ENCODE measurements at places on chromosomes 11 and 22.

DNA sequence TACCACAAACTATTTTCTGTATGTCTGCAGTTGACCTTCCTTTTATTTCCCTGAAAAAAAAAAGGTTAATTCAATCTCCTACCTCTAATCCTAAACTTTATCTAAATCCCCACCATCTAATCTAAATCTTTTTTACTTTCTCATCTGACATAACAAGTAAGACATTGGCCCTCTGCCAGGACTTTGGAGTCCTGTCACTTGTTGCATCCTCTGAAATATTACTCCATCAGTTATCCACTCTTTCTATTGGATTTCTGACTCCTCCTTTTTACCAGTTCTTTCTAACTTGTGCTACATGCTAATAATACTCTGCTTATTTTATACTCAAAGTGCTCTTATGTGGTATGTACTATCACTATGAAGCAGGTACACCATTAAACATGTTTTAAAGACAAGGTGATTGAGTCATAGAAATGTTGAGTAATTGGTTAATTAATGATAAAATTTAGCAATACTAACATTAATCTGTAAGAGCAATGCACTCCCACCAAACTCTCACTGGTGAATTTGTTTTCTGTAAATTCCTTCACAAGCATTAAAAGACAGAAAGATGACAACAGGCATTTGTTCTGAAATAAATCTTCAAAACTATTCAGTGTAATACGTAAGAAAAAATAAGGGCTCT is 914.2 kb upstream of the RAG2 start:
- no peak for DNase-seq

DNA sequence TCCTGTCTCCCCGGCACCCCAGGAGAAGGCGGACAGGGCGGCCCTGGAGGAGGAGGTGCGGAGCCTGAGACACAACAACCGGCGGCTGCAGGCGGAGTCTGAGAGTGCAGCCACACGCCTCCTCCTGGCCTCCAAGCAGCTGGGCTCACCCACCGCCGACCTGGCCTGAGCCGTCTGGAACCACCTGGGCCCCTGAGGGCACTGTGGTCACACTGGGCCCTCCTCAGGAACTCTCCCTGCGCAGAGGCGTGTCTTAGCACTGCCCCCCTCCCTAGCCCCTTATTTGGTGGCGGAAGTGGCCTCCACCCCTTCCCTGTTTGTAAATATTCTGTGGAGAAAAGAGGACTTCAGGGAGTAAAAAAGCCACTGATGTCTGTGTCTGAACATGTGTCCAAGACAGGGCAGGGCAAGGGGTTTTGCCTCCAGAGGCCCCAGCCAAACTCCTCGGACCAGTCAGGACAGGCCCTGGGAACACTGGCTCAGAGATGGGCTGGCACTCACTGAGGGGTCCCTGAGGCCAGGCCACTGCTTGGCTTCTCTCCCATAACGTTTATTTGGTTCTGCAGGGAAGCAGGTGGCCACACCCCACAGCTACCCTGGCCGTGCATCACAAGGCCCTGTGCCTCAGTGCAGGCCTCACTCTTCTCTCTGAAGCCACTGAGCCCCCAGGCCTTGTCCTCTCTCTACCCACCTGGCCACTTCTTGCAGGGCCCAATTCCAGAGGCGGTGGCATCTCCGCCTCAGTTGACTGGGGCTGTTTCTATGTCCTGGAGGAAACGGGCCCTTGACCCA is 12.0 kb downstream of the RELA start:
- no peak for DNase-seq

DNA sequence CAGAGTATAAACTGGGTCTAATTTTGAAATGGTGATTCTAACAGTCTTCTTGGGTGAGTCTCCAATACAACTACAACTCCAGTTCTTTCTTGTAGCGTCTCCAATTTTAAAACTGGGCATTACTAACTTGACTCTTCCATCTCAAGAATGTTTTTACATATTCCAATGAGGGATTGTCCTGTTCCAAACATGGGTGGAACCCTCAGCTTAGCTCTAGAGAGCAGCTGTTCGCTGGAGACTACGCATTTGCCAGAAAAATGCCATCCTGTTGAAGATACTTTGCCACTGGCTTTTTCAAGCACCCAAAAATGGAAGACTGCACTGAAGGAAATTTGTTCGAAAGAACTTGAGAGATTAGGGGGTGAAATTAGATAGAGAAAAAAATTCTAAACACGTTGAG is 870.0 kb downstream of the NTM start:
- no peak for DNase-seq

GRCh38 chr22:42587588-42588175 is 27.0 kb downstream of the POLDIP3 start:
- no peak for DNase-seq

- DNase-seq = no peak
Observed at GRCh38 chr11:67648140-67648795, 2.3 kb downstream of the ACY3 start.

GRCh38 chr11:126405906-126406305 is 50.4 kb downstream of the ST3GAL4 start:
- DNase-seq = no peak

- no peak for DNase-seq
Observed at GRCh38 chr22:37314315-37315074, 32.2 kb downstream of the CYTH4 start.

DNA sequence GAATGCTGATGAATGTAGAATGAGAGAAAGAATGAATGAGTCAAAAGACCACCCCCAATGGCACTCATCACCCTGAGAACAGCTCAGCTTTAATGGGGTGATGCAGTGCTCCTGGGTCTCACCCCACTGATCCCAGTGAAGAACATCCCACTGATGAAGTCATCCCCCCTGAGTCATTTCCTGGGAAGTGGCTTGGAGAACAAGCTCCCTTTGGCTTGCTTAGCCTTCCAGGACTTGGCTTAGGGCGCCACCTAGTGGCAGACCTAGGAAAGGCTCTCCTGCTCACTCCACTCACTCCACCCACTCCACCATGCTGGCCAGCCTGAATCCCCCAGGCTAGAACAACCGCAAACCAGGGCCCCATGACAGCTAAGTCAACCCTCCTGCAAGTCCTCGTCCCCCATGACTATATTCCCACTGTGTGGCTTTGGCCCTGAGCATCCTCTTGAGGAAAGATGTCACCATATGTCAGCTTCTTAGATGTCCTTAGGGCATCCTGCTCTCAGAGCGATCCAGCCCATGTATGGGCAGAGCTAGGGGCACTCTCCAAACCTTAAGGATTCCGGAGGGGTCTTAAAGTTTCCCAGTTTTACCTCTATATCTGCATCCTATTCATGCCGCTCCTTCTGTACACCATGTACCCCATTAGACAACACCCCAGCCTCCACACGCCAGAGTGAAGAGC is 17.8 kb upstream of the TMPRSS13 start:
- DNase-seq = peak; percentile 62

DNA sequence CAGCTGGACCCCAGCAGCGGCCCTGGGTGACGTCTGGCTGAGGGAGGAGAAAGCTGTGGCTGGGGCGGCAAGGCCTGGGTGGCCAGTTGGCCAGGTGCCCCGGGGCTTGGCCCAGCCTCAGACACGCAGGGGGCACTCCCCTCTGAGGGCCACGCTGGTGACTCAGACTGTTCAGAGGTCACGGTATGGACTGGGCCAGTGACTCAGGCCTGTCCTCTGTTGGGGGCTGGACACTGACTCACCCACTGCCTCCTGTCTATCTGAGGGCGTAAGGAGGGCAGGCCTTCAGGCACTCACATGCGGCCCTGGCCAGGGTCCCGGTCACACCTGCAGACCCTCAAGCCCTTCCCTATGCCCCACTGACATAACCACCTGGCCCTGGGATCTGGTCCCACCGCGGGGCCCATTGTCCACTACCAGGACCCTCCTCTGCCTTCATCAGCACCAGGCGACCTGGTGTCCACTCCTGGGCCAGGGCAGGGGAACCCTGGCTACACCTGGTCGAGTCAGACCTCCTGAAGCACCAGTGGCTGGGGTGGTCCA is 3.7 kb upstream of the MUC5AC start:
- no peak for DNase-seq

- DNase-seq = no peak
Observed at GRCh38 chr11:119432484-119433357, 9.7 kb upstream of the THY1 start.

GRCh38 chr11:16406226-16406625 is 49.9 kb upstream of the SOX6 start:
- no peak for DNase-seq

GRCh38 chr11:78711735-78712134 is 137.1 kb upstream of the NARS2 start:
- no peak for DNase-seq

DNA sequence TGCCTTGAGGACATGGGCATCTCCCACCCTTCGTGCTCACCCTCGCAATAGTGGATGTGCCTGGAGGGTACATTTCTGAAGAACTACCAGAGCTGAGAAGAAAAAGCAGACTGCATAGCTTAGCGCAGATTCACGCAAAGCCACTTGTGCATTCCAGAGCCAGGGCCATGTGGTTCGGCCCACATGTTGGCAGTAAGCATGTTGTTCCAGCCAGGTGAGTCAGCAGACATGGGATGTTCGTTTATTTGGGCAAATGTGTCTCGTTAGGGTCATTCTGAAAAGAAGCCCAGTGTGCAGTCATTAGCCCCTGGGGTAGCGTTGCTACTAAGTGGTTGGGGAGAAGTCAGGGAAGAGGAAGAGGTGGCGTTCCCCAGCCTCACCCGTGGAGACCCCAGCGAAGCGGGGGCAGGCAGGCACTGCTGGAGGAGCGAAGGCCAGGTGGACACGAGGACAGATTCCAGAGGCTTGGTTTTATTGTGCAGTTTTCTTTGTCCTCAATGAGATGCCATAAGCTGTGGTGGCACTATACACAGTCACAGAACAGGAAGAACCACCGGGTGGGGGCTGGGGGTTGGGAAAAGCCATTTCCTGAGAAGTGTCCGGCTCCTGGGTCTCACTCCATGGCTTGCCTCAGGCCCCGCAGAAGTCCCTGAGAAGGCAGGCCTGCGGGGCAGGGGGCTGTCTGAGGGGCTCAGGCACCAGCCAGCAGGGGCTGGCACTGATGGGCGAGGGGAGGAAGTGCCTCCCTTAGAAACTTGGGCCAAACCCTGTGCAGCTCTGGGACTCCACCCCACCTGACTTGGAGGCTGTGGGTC is 5.0 kb downstream of the THY1 start:
- DNase-seq = no peak

DNA sequence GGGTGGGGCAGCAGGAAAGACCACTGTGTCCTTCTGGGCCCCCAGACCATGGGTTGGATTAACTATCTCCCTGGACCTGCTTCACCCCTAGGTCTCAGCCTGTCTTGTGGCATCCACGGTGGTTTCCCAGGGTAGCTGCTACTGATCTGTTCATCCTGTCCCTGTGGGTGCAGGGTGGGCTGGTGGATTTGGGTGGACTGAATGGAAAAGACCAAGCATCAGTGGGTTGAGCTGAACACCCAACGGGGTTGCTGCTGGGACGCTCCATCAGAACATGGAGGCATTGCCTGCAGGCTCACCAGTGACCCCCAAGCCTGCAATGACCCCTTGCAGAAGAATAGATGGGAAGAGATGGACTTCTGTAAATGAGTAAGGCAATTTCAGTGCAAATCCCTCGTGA is 812.1 kb downstream of the TBC1D22A start:
- no peak for DNase-seq

DNA sequence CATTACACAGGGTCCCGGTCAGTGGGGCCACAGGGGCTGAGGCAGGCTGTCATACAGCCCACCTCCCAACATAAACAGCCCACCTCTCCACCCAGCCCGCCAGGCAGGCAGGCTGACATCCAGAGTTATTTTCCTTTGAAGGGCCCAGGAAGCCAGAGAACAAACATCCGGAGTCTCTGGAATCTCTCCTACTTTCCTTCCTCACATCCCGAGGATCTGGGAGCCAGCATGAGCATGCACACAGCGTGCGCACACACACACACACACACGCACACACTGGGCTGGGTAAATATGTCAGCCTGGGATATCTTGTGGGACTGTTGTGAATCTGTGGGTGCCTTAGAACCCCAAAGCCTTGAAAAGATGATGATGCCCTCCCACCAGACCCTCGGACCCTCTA is 55.4 kb downstream of the PDE2A start:
- no peak for DNase-seq

- DNase-seq = no peak
Observed at GRCh38 chr11:17413414-17414316, 25.2 kb upstream of the KCNJ11 start.

DNA sequence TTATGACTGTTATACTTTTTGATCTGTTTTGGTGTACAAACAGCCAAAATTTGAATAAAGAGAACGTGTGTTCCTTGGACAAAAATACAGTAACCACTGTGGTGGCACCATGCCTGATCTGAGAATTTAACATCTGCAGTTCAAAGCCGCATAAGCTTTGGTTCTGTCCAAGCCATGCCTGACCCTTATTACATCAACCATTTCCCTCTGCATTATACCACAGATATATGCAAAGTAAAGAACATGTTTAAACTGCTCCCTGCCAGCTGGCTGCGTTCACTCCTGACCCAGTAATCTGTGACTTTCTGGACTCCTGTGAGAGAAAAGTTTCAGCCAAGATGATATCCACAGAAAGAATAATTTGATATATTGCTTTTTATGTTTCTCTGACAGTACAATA is 890.5 kb upstream of the ANO3 start:
- DNase-seq = no peak

DNA sequence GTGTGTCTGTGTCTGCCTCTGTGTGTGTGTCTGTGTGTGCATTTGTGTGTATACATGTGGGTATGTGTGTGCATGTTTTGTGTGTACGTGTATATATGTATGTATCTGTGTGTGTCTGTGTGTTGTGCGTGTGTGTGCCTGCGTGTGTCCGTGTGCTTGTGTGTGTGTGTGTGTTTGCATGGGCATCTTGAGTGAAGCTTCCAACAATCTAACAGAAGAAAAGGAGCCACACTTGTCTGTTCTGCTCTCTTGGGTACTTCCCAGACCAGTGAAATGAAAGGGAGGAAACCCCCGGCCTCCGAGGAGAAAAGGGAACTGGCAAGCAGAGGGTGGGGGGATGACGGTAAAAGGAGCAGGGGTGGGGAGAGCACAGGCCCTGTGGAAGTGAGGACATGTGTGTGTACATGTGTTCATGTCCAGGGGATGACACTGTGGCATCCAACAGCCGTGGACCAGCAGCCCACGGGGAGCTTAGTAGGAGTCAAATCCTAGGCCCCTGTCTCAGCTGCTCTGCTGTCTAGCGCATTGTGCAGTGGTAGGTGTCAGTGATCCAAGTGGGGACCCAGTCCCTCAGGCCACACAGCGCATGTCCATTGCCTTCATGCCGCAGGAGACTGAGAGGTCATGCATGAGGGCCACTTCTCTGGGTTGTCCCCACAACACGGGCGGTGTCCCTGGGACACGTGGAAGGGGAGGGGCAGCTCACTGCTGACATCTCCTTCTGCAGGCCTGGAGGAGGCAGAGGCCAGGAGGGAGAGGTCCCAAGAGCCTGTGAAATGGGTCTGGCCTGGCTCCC is 8.1 kb downstream of the CSF2RB start:
- DNase-seq = no peak

DNA sequence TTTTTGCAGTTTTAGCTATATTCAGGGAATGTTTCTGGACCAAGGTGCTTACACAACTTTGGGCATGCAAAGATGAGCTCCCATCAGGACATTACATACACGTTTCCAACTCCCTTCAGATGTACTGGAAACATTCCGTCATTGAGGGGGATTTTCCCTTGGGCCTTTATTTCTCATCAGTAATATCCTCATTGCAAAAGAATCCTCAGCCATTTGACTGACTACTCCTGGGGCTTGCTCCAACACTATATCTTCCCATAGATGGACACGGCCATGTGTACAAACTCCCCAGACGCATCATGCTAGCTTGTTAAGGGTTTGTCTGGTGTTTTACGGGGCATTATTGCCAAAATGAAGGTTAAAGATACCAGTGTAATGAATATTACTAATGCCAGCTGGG is 59.3 kb upstream of the NUP160 start:
- DNase-seq = no peak
